RWPE2 (cell line): ENCODE measurements at places on chromosomes 4 and X.

DNA sequence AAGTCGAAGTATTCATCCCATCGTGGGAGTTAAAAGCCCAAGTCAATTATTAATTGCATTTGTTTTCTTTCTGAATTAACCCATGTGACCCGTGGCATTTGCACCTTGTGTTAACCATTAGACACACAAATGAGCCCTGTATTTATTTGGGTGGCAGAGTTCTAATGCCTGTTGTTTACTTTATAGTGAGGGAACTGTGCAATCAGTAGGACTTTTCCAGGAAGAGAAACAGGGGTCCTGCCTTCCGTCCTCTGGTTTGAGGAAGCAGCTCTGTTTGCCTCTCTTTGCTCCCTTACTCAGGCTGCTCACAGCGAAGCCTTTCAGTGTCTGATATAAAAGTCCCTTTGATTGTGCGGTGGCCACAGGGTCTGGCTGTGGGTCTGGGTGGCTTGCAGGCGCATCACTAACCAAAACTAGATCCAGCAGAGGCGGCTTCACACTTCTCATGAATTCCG is 263.6 kb downstream of the PTTG2 start:
- DNase-seq, result no peak

DNA sequence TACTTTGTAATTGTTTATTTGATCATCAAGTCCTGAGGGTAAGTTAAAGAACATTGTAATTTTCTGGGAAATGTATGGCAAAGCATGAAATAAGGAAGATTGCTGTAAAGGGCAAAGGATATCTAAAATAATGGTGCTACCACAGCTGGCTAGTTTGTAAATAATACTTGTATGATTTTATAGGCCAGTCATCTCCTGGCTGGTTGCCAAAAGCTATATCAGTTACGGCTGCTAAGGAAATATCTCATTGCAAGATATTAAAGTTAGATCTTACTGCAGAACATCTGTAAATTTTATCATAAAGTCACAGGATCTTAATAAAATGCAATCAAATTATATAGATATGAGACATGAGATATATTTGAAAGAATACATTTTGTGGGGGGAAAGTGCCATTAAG is 150.8 kb upstream of the CXCL13 start:
- no peak for DNase-seq

- DNase-seq, result no peak
These were observed 306.7 kb upstream of the MAOA start for GRCh38 chrX:43349363-43349762.

DNA sequence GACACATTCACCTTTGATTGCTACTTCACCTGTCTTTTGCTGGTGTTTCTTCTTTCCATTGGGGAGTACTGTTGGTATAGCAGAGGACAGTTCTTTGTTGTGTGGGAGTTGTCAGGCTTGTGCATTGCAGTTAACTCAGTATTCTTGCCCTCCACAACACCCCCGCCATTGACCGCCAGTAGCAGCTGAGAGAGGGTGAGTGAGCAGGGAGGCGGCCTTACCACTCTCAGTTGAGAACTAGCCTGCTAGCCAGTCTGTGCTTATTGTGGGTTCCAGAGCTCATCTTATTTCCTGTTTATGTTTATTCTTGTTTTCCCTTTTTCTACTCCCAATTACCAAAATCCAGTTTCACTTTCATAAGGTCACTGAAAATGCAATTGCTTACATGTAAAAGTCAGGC is 52.2 kb downstream of the STIM2 start:
- DNase-seq, result no peak

DNA sequence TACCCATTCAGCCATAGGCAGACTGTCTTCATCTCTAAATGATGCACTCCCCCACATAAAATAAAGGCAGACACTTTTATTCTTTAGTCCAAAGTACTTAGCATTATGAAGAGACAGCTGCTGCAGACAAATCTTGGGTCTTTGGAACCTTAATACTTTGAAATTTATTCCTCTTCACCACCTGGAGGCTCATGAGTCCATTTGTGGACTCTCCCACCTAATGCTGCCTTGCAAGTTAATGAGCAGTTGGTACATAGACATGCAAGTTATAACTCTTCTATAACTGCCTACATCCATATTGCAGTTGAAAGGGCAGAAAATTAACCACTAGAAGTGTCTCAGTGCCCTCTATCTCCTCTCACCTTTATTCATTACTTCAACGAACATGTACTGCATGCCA is 118.6 kb upstream of the CPEB2 start:
- DNase-seq, result no peak

- no peak for DNase-seq
These were observed 248.1 kb upstream of the PPARGC1A start for GRCh38 chr4:24137671-24138601.

DNA sequence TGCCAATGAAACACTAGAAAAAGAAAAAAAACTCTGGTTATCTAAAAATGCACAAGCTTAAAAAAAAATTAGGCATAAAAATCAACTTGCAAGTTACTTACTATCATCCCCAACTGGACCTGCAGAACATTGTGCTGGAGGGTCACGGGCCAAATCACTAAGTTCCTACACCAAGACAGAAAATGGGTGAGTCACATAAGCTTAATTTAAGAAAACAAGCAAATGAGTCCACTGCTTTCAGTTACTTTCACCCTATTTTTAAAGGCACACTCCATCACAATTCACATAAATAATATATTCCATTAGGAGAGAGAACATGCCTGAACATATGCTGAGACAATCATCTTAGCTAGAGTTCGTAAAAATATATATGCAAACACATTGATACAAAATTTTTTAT is 17.7 kb downstream of the UBE2D3 start:
- no peak for DNase-seq

DNA sequence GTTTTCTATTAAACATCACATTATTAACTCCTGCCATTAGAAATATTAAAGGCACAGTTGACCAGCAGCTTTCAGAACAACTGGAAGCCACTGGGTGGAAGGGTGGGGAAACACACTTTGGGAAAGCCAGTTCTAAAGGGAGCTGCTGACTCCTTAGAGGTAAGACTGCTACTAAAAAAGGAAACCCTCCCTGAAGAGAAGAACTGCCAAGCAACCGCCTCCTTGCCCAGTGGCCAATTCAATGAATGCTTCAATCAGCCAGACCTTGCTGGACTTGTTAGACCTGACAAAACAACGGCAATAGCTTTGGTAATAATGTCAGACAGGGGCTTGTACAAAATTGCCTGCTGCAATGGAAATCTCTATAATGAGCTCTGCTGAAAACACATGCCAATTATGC is 15.6 kb downstream of the OPHN1 start:
- no peak for DNase-seq

DNA sequence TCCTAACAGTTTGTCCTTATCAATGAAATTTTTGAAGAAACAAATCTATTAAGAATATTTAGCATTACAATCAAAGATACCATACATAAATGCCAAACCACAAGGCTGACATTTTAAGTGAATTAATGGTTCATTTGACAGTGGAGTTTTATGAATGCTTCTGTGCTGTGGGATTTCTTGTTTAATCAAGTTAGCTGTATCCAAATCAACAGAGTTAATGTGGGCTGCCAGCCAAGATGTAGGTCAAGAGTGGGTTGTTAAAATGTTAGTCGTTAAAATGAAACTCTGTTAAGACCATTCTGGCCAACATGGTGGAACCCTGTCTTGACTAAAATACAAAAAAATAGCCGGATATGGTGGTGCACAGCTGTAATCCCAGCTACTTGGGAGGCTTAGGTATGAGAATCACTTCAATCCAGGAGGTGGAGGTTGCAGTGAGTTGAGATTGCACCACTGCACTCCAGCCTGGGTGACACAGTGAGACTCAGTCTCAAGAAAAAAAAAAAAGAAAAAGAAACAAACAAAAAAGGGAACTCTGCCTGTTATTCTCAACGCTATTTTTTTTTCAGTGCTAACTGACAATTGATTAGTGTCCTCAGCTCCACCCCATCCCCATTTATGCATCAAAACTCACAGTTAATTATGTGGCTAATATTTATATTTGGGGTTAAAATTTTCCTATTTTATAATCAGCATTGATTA is 20.2 kb downstream of the GPAT3 start:
- DNase-seq, result no peak

DNA sequence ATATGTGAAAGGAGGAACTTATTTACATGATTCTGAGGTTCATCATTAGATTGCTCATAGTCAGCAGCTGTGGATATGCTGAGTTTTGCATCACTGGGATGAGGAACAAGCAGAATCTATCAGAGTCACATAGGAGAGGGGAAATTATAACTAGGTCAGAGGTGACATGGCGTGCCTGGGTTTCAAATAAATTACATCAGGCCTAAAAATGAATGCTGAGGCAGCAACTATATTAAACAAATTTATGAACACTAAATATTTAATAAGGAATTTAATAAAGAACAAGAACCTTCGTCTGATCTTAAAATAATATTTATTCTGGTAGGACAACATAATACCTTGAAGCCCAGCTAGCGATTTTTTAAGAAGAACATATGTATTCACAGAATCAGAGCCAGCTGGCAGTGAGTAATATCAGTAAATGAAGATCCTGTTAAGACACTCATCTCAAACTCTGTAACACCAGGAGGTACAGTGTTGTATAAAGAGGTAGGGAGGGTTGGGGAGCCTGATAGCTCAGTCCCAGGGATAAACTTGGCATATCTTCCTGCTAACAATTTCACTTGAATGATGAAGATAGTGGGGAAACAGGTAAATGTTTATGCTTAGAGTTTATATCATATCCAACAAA is 60.9 kb upstream of the HS3ST1 start:
- no peak for DNase-seq

GRCh38 chrX:71256856-71257255 is 2.9 kb upstream of the ZMYM3 start:
- no peak for DNase-seq

- no peak for DNase-seq
These were observed 635.6 kb upstream of the PCDH10 start for GRCh38 chr4:132513491-132513890.

GRCh38 chr4:156422576-156422975 is 468.9 kb upstream of the CTSO start:
- no peak for DNase-seq

DNA sequence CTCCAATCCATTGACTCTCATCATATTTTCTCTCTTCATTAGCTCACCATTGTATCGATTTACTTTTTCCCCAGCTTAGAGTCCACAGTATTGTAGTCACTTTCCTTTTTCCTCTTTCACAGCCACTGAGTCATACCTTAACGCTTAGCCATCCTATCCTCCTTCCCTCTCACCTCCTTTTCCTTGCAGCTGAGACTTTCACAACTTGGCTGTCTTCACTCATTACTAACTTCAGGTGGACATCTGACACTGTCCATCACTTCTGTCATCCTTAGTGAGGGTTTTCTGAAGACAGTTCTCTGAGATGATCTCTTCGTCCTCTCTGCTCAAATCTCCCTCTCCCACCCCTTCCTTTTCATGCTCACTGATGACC is 70.5 kb upstream of the ESX1 start:
- DNase-seq, result no peak

GRCh38 chr4:83964996-83965541 is 429.2 kb downstream of the GPAT3 start:
- no peak for DNase-seq

DNA sequence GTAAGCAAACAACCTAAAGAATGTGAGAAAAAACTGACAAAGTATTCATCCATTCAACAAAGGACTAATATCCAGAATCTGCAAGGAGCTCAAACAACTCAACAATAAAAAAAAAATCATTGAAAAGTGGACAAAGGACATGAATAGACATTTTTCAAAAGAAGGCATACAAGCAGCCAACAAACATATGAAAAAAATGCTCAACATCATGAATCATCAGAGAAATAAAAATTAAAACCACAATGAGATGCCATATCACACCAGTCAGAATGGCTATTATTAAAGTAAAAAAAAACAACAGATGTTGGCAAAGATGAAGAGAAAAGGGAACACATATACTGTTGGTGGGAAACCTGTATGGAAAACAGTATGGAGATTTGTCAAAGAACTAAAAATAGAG is 120.7 kb upstream of the ADGRL3 start:
- DNase-seq, result no peak

GRCh38 chrX:94635003-94635402 is 961.0 kb downstream of the FAM133A start:
- DNase-seq, result no peak

DNA sequence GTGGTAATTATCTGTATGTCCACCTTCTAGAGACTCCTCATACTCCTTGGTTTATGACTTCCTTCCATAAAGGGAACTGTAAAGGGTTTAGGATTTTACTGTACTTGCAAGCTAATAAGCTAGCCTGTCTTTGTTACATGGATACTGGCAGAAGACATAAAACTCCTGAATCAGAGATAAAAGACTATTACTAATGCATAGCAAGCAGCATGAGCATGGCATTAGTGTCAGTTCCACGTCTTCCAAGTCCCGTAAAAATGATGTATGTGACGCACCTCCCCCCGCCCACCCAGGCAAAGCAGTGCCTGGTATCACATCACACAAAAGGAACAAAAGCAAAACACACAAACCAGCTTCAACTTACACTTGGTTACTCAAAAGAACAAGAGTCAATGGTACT is 71.0 kb downstream of the SLC10A6 start:
- no peak for DNase-seq
